ENCODE measurements at places on chromosomes 11 and 22.

GRCh38 chr11:87019613-87020271 is 18.0 kb upstream of the TMEM135 start:
- no peak for DNase-seq

GRCh38 chr11:17744151-17744940 is 9.8 kb downstream of the KCNC1 start:
- no peak for DNase-seq

DNA sequence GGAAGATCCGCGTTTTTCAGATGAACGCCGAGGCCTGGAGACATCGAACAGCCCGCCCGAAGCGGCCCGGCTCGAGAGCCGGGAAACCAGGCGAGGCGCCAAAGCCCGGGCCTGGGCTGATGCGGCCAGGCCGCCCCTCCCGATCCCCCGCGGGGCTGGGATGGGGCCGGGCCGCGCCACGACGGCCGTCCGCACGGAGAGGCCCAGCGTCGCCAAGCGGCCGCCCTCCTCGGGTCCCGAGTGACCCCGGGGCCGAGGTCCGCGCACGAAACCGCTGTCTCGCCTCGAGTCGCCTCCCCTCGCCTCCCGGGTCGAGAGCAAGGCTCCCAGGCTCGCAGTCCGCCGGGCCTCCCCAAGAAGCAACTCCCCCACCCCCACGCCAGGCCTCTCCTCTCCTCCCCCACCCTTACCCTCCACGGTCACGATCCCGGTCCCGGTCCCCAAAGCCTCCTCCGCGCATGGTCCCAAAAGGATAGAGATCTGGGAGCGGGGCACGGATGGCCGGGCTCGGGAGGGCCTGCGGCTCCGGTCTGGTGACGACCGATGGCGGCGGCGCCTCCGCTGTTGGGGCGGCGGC is 482 bp downstream of the DDX17 start:
- DNase-seq = peak; percentile 14

DNA sequence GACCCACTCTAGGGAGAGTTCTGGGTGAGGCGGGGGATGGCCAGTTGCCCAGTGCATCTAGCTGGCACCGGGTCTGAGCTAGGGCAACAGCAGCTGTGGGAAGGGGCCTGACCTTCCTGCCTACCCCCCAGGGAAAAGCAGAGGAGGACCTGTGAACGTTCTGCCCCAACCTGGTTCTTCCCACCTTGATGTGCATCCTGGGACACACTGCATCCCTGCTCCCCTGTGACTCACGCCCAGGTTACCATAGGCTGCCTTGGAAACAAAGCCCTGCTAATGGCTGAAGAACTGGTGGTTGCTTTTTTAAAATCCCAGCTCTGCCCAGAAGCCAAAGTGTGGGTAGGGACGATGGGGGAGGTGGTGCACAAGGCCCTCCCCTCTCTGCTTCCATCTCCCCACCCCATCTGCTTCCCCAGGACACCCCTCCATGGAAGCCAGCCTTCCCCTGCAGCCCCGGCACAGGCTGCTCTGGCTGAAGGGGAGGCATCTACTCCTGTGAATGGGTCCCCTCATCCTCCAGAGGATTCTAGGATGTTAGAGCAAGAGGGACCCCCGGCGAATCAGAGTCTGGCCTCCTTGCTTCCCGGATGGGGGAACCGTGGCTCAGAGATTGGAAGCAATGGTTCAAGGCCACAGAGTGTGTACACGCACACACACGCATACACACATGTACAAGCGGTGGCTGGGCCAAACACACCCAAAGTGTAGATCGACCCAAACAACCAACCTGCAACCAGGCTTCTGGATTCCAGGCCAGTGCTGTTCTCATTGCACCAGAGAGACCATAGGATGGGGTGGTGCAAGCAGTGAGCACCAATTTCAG is 7.6 kb upstream of the C11orf96 start:
- no peak for DNase-seq

DNA sequence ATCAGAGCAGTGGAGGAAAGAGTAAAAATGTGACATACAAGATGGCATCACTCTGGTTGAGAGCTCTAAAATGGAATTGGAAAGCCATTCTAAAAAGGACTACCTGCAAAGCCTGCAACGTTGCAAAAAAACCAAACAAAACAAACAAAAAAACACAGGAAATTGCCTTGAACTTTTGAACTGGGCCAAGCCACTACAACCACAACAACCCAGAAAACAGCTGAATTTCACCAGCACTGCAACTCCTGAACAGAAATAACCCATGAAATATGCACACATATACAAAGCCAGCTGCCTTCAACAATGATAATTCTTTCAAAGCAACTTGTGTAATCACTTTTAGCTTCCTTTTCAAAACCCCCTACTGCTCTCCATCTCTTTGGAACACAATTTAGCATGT is 326.6 kb upstream of the LRRC4C start:
- no peak for DNase-seq

- DNase-seq = no peak
Observed at GRCh38 chr22:47295982-47296381, 533.5 kb downstream of the TBC1D22A start.

DNA sequence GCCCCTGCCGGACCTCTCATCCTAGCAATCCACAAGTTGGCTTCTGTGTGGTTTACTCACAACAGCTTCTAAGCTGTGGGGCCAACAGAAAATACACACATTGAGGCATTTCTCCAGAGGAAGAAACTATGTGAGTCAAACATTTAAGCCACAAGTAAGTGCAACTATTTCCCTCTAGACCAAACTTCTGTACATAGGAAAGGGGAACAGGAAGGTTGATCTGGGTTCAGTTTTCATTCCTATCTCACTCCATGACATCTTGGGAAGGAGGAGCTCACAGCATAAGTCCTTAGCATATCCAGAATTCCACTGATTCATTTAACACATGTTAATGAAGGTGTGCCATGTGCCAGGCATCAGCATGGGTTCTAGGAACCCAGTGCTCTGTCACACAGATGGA is 72.8 kb upstream of the PICALM start:
- no peak for DNase-seq

- no peak for DNase-seq
Observed at GRCh38 chr22:27603800-27604144, 197.8 kb downstream of the MN1 start.

GRCh38 chr11:27777033-27777432 is 76.8 kb upstream of the BDNF start:
- DNase-seq = no peak

DNA sequence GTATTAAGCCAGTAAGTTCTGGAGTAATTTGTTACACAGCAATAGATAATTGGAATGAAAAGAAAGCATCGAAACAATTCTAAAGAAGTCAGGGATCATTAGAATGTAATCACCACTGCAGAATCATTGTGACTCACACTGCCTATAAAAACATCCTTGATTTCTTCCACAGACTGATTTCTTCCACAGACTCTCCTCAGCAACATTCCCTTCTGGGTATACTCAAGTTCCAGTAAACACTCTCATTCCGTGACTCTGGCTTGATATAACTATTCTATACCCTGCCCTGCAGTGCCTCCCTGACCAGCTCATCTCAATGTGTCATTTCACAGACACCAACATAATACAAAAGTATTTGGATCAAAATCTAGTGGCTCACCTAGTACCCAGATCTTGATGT is 120.5 kb downstream of the BBOX1 start:
- no peak for DNase-seq

- DNase-seq = no peak
Observed at GRCh38 chr11:47668665-47669064, 26.3 kb upstream of the MTCH2 start.

- DNase-seq = no peak
Observed at GRCh38 chr11:24386546-24387397, 110.1 kb upstream of the LUZP2 start.

DNA sequence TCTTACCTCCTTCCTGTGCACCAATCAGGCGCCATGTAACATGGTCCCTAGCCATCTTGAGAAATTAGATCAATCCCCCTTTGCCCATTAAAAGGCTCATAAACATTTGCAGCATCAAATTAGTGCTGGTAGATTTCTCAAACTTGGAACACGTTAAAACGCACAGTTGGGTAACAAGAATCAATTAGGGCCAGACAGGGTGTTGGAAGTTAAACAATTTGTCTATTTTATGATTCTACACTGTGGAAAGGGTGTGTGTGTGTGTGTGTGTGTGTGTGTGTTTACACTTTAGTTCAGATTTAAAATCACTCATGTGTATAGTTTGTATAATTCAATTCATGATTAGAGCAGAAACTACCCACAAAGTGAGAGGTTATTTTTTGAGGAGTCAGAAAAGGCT is 682.0 kb downstream of the OPCML start:
- DNase-seq = no peak

DNA sequence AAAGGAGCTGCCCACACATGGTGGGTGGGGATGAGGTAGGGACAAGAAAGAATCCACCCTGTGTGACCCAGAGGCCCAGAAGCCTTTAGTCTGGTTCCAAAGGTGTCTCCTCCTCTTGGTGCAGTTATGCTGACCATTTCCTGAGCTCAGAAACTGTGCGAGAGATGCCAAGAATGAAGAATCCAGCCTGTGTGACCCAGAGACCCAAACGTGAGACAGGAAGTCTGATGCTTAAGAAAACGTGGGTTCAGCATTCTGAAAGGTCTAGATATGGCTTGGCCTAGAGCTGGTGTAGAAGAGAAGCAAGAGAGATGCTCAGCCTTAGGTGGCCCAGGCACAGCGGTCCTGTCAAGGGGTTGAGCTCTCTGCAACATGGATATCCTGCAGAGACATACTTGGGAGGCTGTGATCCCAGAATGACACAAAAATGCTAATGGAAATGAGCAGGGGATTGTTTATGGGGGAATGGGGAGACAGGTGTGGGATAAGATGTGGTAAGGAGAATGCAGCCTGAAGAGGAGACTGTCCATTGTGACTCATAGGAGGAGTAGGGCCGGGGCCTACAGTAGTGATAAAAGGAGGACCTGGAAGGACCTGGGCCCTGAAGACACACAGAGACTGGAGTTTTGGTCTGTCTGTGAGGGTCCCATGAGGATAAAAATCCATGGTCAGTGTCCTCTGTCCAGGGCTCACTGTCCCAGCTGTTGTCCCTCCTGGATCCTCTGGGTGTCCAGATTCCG is 79.0 kb downstream of the ZNF280B start:
- no peak for DNase-seq

DNA sequence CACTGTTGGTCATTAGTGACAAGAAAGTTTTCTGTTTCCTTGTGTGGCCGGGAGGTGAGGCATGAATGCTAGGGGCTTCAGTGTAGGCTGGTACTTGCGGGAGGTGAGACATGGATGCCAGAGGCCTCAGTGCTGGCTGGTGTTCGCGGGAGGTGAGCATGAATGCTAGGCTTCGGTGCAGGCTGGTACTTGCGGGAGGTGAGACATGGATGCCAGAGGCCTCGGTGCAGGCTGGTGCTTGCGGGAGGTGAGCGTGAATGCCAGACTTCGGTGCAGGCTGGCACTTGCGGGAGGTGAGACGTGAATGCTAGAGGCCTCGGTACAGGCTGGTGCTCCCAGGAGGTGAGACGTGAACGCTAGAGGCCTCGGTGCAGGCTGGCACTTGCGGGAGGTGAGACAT is 48.4 kb downstream of the ANO1 start:
- DNase-seq = no peak

GRCh38 chr11:31355131-31355530 is 14.4 kb downstream of the DCDC1 start:
- no peak for DNase-seq

DNA sequence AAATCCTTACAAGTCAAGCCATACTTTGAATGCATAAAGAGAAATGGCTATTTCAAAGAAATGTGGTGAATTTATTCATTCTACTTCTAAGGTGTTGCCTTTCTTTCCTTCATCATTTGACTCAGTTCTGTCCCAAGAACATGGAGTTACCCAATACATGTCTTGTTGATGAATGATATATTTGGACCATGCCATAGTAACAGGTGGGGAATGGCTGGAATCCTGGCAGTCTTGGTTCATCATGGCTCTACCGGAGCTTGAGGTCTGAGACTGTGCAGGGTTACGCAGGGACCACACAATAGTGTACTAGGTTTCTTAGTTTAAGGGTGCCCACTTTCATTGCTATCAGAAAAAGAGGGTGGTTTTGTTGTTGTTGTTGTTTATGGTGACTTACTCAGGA is 40.3 kb upstream of the MPEG1 start:
- DNase-seq = no peak

- no peak for DNase-seq
Observed at GRCh38 chr11:16099343-16099900, 256.9 kb downstream of the SOX6 start.

- DNase-seq = no peak
Observed at GRCh38 chr22:35840302-35840739, 122.6 kb downstream of the APOL5 start.

DNA sequence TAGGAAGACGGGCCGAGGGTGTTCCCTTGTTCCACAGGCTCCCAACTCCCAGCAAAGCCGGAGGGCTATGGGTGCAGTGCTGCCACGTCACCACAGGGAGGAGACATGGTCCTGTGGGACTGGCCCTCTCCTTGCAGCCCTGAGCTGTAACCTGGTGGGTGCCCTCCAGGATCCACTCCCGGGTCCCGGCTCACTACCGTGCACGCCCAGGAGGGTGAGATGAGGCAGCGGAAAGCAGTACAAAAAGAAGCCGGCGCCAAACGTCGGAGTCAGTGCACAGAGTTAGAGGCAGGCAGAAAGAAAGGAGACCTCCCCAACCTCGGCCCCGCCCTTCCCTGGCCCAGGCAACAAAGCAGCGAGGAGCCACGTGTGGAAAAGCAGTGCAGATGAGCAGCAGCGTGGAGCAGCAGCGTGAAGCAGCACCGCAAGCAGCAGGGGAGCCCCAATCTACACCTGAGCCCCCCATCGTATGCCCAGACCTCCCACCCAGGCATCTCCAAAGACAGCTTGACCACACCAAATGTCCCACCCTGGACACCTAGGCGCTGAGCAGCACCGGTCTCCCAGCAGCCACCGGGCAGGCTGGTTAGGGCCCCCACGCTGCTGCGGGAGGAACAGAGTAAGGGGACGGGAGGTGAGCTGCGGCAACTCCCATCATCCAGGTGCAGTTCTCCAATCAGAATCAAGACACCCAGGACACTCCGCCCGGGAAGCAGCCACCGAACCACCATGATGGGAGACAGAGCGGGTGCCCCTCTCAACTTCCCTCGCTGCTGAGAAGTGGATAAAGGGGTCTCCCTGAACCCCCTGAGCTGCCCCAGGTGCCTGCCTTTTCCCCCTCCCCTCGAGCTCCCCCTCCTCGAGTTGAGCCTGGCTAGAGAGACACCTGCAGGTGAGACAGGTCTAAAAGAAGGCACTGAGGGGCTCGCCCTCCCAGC is 28.8 kb downstream of the IGSF9B start:
- peak; percentile 87 for DNase-seq

DNA sequence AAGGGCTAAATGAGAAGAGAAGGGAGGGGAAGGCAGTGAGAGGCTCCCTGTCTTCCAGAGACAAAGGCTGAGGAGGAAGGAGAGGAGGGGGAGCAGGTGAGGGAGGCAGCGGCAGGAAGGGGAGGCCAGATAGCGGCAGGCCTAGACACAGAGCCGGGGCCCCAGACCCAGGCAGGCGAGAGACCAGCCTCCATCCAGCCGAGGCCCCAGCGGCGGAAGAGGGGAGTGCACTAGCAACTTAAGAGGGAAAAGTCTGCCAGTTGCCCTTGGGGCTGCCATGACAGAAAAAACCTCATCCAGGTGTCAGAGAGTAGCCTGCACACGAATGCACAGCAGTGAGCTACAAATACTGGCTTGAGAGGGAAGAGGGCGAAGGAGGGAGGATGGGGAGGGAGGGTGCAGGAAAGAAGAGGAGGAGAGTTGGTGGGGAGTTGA is 46.7 kb downstream of the IGLL1 start:
- DNase-seq = no peak

GRCh38 chr11:23490557-23491235 is 630.4 kb upstream of the CCDC179 start:
- no peak for DNase-seq

GRCh38 chr11:67525275-67525976 is 2.2 kb upstream of the CABP2 start:
- DNase-seq = no peak

Data from GM19239 (cell line).